ENCODE measurements at places on chromosomes 2 and 18.

DNA sequence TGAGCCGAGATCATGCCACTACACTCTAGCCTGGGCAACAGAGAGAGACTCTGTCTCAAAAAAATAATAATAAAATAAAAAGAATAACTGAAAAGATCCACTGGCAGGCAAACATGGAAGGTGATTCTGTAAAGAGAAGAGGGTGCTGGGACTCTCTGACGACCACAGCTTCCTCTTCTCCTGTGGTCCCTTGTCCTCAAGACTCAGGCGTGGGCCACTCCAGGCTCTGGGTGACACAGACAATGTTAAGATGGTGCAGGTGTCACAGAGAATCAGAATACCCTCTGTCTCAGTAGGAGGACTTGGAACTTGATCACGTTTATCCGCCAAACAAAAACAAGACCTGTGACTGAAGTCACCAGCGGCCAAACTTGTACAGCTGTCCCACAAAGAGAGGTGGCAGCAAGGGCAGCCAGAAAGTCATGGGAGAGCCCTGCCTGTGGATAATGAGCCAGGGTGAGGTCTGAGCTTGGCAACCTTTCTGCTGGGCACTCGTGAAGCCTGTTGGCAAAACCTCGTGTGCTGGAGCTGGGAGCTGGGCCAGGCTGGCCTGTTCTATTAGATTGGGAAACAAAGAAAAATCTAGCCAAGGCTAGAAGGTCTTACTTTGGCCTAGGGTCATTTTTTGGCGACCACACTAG lies 76.4 kb upstream of the ITGA6 start:
- DNase-seq: no peak

- peak; percentile 13 for DNase-seq
These were observed 117.8 kb downstream of the WDSUB1 start for GRCh38 chr2:159168707-159169106.

GRCh38 chr2:186274936-186275575 lies 211.0 kb upstream of the ZC3H15 start:
- DNase-seq: no peak

GRCh38 chr2:73975731-73976130 lies 9.0 kb upstream of the TET3 start:
- DNase-seq: peak; percentile 9

- DNase-seq: peak; percentile 56
These were observed 606 bp downstream of the AGBL5 start for GRCh38 chr2:27051902-27052645.

DNA sequence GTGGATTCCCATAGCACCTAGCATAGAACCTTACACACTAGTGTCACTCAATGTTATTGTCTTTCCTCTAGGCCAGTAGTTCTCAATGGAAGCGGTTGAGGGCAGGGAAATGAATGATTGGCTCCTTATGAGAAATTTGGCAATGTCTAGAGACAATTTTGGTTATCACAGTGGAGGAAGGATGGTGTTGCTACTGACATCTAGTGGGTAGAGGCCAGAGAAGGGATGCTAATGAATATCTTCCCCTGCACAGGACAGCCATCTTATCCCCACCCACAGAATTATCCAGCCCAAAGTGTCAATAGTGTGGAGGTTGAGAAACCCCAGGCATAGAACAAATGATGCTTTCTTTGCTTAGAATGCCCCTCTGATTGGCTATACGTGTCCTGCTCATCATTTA lies 15.8 kb downstream of the C18orf63 start:
- DNase-seq: peak; percentile 64

GRCh38 chr2:152380261-152381055 lies 45.5 kb downstream of the FMNL2 start:
- DNase-seq: no peak

DNA sequence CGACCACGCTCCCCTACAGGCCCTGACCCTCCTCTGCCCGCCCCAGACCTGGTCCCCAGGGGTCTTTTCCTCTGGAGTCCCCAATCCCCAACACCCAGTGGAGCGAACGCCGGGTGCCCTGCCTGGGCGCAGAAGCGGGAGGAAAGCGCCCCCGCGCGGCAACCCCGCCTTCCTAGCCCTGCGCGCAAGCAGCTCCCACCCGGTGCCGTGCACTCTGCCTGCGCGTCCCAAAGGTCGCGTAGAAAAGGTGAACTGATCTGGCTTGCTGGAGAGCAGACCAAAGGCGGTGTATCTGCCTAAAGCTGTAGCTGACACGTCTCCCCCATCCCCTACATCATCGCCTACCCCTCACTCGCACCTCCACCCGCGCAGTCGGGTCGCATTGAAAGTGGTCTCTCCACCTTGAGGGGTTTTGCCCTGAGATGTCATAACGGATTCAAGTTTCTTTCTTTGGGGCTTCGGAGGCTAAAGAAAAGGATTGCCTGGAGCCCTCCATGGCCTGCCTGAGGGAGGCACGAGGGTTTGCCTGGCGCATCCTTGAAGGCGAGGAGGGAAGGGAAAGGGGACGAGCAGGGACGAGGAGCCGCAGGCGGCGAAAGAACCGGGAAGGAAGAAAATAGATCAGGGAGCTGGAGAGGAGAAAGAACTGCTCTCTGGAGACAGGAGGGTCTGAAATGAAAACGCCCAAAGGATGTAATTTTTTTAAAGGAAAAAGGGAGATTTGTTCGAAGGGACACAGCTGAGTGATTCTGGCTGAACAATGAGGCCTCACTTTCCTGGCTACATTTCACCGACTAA lies 5.8 kb downstream of the GAD1 start:
- DNase-seq: no peak

GRCh38 chr2:188279093-188279445 lies 12.6 kb upstream of the GULP1 start:
- no peak for DNase-seq

- no peak for DNase-seq
These were observed 58.3 kb downstream of the ID2 start for GRCh38 chr2:8740136-8740535.

GRCh38 chr2:162838136-162838497 lies 450 bp downstream of the KCNH7 start:
- DNase-seq: no peak

GRCh38 chr2:58923869-58924268 lies 682.7 kb upstream of the FANCL start:
- DNase-seq: no peak

DNA sequence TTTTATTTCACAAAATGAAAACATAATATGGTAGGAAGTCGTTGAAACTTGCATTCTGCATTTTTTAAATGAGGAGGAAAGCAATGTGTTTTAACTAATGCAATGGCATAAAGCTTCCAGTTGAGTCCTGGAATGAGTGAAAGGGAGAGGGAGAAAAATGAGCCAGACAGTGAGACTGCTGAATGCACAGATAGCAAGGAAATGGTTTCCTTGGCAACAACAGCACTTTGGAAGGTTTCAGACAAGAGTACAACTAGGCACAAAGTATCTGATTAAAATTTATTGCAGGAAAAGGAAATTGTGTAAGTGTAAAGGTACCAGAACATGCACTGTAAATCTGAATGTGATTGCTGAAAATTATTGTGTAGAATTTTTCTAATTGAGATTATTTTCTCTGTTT lies 320.1 kb upstream of the KYNU start:
- peak; percentile 8 for DNase-seq

DNA sequence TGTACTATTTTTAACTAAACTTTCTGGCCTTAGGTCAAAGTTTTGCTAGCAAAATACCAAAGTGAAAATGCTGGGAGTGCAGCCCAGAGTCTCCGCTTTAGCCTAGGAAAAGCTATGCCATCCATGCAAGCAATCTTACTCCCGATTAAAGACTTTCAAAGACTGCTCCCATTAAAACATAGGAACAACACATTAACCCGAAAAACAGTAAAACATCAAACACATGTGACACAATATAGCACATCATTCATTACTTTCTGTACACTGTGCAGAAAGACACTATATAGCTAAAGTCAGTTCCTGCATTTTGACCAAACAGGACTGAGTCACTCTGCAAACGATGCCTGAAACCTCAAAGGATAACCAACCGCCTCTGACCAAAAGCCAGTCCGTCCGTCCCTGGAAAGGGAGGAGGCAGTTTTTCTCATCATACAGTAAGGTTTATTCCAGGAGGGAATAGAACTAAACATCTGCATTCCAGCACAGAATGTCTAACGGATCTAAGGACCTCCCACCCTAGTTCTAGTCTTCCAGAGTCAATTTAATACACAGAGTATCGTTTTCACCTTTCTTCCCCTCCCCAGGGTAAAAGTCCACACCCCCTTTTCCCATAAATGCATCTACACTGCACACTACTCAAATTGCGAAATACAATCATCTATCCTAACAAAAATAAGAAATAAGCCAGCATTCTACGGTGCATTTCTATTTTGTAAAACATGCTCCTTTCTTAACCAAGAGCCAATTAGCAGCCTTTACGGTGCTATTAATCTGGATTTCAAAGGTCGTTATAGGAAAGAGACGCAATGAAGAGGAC lies 1.7 kb downstream of the ROCK2 start:
- DNase-seq: peak; percentile 69

GRCh38 chr2:142796588-142796987 lies 80.9 kb upstream of the KYNU start:
- DNase-seq: no peak

DNA sequence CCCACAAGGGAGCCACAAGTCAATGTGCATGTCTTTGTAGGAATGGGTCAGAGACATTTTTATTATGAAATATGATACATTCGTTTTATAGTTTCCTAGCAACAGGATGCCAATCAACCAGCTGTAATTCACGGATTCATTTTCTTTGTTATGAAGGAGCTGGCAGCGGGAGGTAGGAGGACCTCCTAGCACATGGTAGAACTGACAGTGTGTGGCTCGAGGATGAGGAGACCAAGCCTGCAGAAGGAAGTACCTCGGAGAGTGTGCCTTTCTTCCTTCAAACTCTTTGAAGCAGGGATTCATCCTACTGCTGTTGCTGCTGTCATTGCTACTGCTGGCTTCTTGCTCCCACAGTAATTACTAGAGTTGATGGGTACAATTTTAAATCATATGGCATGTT lies 504.8 kb upstream of the KLHL29 start:
- DNase-seq: no peak

DNA sequence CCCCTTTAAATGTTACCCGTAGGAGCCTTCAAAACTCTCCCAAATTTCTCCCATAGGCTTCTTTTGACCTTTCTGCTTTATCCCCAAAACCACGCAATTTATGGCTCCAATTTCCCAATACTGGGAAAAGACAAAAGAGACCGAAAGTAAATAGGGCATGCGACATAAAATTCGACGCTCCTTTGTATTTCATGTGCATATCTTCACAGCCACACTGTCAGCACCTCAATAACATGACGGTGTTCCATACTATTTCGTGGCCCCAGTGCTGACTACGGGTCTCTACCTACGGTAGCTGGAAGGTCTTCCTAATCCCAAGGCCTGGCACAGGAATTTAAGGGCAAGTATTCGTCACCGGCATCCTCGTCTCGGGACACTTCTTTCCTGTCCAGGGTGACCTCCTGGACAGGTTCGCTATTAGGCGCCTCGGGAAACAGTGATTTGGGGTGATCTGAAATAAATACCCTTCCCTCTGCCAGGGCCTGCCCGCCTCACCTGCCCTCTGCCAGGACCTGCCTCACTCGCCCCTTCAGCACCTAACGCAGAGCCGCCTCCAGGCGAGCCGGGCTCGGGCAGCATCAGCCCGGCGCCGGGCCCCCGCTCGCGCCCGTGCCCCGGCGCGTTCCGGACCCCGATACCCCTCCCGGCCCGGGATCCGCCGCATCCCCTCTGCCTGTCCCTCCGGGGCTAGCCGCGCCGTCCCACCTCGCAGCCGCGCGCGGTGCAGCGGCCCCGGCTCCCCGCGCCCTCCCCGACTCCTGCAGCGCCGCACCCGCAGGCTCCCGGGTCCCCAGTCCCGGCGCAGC lies 680 bp downstream of the DTNB start:
- DNase-seq: peak; percentile 54

DNA sequence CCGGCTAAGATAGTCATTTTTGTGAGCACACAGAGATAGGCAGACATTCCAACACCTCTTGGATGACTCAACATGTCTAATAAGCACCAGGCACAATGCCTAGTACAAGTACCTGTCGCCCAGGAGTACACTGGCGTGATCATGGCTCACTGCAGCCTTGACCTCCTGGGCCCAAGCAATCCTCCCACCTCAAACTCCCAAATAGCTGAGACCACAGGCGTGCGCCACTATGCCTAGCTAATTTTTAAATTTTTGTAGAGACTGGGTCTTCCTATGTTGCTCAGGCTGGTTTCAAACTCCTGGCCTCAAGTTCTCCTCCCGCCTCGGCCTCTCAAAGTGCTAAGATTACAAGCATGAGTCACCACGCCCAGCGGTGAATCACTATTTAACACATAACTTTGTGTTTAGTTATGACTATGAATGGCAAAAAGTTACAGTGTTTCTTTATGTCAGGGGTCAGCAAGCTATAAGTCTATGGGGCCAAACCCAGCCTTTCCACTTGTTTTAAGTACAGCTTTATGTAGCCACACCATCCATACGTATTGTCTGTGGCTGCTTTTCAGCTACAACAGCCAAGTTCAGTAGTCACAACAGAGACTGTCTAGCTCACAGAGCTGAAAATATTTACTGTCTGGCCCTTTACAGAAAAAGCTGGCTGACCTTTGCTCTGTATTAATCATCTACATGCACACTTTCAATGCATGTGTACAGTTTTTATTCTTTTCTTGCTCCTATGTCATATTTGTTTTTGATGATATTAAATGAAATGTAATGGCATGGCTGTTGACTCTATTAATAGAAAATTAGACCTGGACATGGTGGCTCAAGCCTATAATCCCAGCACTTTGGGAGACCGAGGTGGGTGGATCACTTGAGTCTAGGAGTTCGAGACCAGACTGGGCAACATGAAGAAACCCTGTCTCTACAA lies 18.7 kb downstream of the ORC2 start:
- no peak for DNase-seq

DNA sequence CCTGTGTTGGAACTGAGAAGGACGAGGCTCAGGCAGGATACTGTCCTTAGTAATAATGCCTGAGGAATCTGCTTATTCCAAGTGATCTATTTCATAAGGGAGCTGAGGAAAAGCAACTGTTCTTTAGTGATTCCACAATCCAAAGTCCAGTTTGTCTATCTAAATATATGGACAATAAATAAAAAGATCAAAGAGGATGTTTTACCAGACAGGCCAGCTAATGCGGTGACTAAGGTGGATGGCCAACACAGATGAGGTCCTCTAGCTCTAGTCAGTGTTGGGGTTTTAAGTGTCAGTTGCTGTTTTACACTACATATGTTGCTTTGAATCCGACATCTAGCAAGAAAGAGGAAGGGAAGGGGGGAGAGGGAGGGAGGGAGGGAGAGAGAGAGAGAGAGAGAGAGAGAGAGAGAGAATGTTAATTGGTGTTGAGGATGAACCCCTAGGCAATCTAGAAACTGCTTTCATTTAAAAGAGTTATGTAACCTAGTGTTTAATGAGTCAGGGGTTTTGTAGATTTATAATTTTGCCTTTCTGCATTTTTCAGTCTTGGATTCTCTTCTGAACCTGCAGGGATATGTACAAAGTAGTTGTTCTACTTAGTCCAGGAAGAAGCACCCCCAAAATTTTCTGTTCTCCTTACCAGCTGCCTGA lies 27.0 kb upstream of the SCN1A start:
- no peak for DNase-seq

- DNase-seq: no peak
These were observed 99.0 kb upstream of the GRB14 start for GRCh38 chr2:164719996-164720941.

All from OCI-M1 (cell line).